NCI-H2081 (cell line): ENCODE measurements at places on chromosomes 16 and 17.

GRCh38 chr16:4944333-4945281 lies 7.7 kb upstream of the PPL start:
- peak; percentile 93 for DNase-seq

- DNase-seq = no peak
Observed at GRCh38 chr17:32503251-32504165, 16.7 kb downstream of the CDK5R1 start.

GRCh38 chr17:55710410-55710809 lies 12.3 kb downstream of the TMEM100 start:
- no peak for DNase-seq

DNA sequence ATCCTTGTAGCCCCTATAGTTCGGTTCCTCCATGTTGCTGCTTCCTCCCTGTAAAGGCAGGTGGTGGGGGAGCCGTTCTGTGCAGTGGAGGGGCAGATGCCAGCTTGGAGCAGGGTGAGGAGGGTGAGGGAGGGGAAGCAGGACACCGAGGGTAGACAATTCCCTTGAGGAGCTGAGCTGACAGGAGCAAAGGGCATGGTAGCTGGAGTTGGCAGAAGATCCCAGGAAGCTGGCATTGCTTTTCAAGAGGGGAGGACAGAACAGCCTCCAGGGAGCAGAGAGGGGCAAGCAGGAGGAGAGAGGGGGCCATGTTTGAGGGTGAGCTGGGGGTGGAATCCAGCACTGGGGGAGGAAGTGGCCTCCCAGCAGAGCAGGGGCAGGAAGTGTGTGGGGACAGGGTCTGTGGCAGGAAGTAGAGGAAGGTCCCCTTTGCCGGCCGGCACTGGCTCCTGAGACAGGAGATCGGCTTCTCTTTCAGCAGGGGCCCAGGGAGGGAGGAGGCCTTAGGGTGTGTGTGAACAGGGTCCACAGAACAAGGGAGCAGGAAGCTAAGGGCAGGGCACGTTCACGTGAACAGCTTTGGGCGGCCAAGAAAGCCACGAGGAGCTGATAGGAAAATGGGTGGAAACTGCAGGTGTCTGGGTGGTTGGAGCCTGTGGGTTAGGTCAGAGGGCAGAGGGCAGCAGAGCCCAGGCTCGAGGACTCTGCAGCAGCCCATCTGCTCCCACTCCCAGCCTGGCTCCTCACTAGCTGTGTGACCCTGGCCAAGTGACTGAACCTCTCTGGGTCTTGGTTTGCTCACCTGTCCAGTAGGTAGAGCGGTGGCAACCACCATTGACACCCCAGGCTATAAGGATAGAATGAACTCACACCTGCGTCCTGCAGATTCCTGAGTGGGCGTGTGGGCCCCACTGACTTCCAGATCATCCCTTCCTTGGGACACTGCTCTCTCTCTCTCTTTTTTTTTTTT lies 17.5 kb upstream of the SPNS2 start:
- DNase-seq = no peak

DNA sequence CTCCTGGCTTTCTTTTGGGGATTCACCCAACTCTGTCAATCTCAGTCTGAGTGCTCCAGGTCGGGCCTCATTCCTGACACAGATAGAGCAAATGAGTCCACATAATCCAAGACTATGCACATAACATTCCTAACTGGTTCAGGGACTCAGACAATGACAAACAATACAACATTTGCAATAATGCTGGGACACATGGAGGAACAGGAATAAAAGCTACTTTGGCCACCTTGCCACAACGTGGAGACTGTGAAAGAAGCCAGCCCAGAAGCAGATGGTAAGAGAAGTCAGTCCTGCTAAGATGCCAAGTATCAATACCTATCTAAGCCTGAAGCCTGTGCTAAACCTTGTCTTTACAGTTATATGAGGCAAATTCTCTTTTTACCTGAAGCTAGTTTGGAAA lies 39.0 kb downstream of the GLG1 start:
- DNase-seq = no peak

DNA sequence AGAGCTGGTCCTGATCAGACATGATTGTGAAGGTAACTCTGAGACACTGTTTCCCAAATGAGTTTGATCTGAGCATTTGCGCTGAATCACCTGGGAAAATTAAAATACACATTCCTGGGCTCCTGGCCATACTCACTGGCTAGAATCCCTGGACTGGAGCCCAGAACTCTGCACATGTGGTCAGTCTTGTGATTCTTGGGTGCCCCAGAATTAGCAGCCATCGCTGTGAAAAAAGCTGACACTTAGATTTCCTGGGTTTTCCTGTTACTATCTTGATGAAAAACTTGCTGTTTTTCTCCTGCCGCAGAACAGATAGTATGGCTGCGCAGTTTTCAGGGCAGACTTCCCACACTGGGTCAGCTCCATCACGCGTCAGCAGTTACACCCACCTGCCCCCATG lies 24.6 kb downstream of the NECAB2 start:
- DNase-seq = no peak

DNA sequence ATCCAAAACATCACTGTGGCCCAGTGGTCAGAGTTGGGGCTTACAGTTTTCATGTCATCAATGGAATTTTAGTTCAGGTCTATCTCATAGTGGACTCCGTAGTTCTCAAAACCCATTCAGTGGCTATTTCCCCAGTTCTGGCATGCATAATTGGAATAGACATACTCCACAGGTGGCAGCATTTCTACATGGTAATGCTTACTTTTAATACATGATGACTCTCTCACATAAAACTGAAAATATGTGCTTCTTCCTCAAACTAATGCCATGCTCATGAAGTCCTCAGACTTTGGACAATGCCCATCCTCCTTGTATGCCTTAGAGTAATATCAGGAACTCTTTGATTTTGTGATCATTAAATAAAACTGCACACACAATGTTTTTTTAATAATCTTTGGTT lies 857.4 kb upstream of the GOT2 start:
- DNase-seq = no peak

- peak; percentile 66 for DNase-seq
Observed at GRCh38 chr16:75433732-75434413, 570 bp upstream of the CFDP1 start.

DNA sequence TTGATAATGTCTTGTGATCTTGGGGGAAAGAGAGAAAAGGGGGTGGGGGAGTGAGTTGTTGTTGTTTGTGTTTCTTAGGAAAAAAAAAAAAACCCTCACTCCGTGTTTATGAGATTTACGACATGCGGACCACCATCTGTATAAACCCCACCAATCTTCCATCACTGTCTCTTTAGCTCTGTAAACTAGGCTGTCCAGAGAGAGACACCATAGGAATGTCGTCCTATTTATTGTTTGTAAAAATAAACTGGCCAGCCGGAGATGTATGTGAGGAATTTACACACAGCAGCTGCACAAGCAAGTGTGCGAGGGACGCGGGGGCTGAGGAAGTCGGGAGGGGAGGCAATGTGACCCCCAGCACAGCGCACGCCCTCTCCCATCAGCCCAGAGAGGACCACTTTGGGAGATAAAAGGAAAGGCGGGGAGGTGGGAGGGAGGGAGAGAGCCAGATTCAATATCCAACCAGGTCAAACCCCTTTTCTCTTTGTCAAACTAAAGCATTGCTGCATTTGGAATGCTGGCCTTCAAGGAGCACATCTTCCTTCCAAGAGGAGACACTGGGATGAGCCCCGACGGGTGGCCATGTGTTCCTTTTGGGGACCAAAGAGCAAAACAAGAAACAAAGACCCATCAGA lies 136.2 kb upstream of the SALL1 start:
- no peak for DNase-seq

- no peak for DNase-seq
Observed at GRCh38 chr16:72264771-72265170, 92.8 kb upstream of the PMFBP1 start.

- DNase-seq = no peak
Observed at GRCh38 chr16:89020925-89021595, 44.1 kb upstream of the CBFA2T3 start.

DNA sequence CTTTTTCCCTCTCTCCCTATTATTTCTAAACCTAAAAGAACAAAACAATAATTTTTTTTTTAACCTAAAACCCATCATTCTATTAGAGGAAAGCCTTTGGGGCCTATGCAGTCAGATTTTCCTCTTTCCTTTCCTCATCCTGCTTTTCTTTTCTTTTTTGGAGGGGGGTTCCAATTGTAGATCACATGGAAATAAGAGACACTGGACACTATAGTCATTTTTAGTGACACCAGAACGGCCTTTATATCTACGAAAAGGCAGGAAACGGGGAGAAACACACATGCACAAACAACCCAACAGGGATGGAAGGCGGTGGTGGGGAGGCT lies 5.1 kb upstream of the ZFHX3 start:
- no peak for DNase-seq

DNA sequence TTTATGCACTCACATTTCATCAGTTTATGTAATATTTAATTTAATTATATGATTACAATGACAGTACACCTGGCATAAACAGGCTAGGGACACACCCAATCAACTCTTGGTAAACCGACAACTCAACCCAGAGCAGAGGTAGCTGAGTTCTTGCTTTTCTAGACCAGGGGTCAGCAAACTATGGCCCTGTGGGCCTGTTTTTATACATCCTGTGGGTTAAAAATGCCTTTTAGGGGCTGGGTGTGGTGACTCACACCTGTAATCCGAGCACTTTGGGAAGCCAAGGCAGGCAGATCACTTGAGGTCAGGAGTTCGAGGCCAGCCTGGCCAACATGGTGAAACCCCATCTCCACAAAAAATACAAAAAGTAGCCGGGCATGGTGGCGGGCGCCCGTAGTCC lies 99.2 kb upstream of the TMEM97 start:
- DNase-seq = no peak

GRCh38 chr16:58862334-58863021 lies 128.4 kb upstream of the GOT2 start:
- DNase-seq = no peak

DNA sequence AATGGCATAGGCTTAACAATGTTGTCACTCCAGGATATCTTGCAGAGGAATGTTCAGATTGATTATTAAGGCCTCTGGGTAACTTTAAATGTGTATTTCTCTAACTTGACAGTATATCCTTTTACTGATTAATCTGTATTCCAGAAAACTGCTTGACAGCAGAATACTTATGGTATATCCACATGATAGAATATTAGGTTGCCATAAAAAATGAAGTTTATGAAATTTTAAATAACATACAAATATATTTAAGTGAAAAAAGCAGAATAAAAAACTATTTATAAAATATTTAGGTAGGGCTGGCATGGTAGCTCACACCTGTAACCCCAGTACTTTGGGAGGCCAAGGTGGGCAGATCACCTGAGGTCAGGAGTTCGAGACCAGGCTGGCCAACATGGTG lies 106.7 kb downstream of the TRIM37 start:
- no peak for DNase-seq

- no peak for DNase-seq
Observed at GRCh38 chr16:88329726-88330700, 52.7 kb upstream of the ZNF469 start.

DNA sequence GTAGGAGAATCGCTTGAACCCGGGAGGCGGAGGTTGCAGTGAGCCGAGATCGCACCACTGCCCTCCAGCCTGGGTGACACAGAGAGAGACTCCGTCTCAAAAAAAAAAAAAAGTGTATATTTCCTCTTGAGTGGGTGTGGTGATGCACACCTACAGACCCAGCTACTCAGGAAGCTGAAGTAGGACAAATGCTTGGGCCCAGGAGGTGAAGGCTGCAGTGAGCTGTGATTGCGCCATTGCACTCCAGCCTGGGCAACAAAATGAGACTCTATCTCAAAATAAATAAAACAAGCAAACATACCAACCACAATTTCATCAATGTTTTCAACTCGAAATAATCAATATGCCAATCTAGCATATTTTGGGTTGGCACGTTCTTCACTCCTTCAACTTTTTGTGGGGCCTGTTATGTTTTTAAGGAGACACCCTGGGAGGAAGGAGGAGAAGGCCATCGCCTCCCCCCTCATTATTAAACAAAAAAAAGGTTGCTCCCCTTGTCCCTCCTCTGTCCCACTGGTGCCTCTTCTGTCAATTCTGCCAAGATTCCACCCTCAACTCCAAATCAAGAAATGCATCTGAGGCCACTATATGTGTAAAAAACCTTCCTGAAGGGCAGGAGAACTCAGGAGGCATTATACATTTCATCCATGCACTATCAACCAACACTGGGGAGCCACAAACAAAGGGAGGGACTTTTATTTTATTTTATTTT lies 52.4 kb upstream of the ATF7IP2 start:
- DNase-seq = no peak

GRCh38 chr17:79272666-79273219 lies 198.1 kb downstream of the ENGASE start:
- DNase-seq = no peak

DNA sequence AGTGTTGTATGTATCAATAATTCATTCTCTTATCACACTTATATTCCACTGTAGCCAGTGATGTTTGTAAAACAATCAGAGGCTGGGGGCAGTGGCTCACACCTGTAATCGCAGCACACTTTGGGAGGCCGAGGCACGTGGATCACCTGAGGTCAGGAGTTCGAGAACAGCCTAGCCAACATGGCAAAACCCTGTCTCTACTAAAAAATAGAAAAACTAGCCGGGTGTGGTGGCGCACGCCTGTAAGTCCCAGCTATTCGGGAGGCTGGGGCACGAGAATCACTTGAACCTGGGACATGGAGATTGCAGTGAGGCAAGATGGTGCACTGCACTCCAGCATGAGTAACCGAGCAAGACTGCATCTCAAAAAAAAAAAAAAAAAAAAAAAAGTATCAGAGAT lies 217.0 kb downstream of the CPPED1 start:
- DNase-seq = no peak

- no peak for DNase-seq
Observed at GRCh38 chr17:62757500-62757951, 50.6 kb downstream of the MARCHF10 start.

GRCh38 chr17:2814481-2815341 lies 18.5 kb downstream of the RAP1GAP2 start:
- no peak for DNase-seq

- DNase-seq = peak; percentile 9
Observed at GRCh38 chr17:66541461-66542128, 239.2 kb downstream of the PRKCA start.
